Neural progenitor cell (in vitro differentiated cells): ENCODE measurements at places on chromosomes 6 and 20.

- no peak for DNase-seq
- no peaks in the 10 kb centered on the region for H3K4me1 ChIP-seq
- H3K36me3 ChIP-seq: no peaks in the 10 kb centered on the region
- H3K4me3 ChIP-seq: no peak overlapping the region
- H3K27me3 ChIP-seq: no peaks in the 10 kb centered on the region
These were observed 68.1 kb upstream of the TOX2 start for GRCh38 chr20:43846516-43846905.

GRCh38 chr20:3398681-3399252 lies 8.7 kb downstream of the DNAAF9 start:
- H3K27ac ChIP-seq: no peak overlapping the region
- DNase-seq: no peak
- H3K4me3 ChIP-seq: no peak overlapping the region

GRCh38 chr6:78607189-78607588 lies 260.2 kb upstream of the IRAK1BP1 start:
- H3K4me3 ChIP-seq: no peak overlapping the region
- DNase-seq: no peak
- H3K4me1 ChIP-seq: no peaks in the 10 kb centered on the region

DNA sequence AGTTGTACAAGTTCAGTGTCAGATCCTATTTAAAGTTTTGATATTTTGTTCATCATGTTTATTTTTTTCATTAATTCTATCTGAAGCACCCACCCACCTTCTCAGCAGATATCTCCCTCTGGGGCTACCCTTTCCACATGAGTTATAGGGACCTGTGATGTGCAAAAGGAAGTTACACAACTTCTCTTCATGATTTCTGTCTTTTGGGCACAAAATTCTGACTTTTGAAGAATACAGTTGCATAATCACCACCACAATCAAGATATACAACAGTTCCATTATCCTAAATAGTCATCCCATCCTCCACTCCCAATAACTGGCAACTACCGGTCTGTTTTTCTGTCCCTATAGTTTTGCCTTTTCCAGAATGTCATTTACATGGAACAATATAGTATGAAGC lies 13.8 kb upstream of the FUCA2 start:
- DNase-seq: no peak
- no peaks in the 10 kb centered on the region for H3K36me3 ChIP-seq
- H3K4me1 ChIP-seq: no peaks in the 10 kb centered on the region
- no peak overlapping the region for H3K4me3 ChIP-seq

DNA sequence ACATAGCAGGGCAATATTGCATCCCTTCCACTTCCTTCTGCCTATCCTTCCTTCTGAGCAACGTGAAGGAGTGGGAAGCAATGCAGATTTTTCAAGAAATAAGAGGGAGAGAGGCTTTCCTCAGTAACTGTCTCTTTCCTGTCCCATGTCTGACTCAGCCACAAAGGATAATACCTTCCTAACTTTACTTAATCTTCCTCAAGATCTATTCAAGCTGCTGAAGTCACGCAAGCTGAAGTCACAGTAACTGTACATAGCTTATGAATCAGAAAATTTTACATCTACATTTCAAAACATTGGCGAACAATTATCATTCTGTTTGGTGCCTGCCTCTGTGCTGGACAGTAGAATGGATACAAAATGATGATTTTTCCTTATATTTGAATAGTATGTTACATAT lies 86.4 kb upstream of the POU3F2 start:
- H3K4me1 ChIP-seq: no peaks in the 10 kb centered on the region
- DNase-seq: no peak
- peaks cover 3% of the 10 kb centered on the region for H3K36me3 ChIP-seq
- H3K4me3 ChIP-seq: no peak overlapping the region
